ENCODE measurements at places on chromosomes 6 and 20. TPM values are rescaled to one million over a fixed set of nuclear protein-coding genes. Genes with fewer than 3 reads are reported as not detected.

Gene AIF1
- not detected for total RNA-seq

Gene MAPK13
- 2.0 TPM for total RNA-seq

- H3K4me3 ChIP-seq = no peak overlapping the region
- H3K27me3 ChIP-seq = no peaks in the 10 kb centered on the region
- no peaks in the 10 kb centered on the region for H3K36me3 ChIP-seq
- H3K27ac ChIP-seq = no peak overlapping the region
These were observed 68.8 kb downstream of the UTRN start for GRCh38 chr6:144353871-144354314.

DNA sequence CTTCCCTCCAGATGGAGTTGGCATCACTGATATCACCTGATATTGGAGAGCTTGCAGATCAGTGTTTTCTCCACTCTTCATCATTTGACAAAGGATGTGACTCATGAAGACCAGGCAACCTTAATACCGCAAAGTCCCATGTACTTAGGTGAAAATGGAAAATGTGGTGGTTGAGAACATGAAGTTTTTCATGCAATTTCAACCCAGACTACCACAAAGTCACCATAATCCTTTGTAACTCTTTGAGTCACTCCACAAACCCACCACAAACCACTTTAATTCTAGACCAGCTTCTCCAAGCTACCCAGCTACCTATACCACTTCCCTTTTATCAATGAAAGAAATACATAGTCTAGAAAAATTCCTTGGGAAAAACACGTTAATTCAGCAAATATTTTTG lies 7.1 kb downstream of the NHLRC1 start:
- H3K36me3 ChIP-seq = no peaks in the 10 kb centered on the region
- no peaks in the 10 kb centered on the region for H3K27me3 ChIP-seq
- H3K4me1 ChIP-seq = no peaks in the 10 kb centered on the region
- no peak overlapping the region for H3K27ac ChIP-seq
- no peak for DNase-seq
- H3K4me3 ChIP-seq = no peak overlapping the region

GRCh38 chr6:30615219-30615957 lies 1.7 kb downstream of the PPP1R10 start:
- H3K4me3 ChIP-seq = peak overlapping the region; percentile 73
- H3K36me3 ChIP-seq = peaks cover 17% of the 10 kb centered on the region
- peaks cover 8% of the 10 kb centered on the region for H3K4me1 ChIP-seq
- H3K27ac ChIP-seq = peak overlapping the region; percentile 91
- peak; percentile 91 for DNase-seq
- no peaks in the 10 kb centered on the region for H3K27me3 ChIP-seq

DNA sequence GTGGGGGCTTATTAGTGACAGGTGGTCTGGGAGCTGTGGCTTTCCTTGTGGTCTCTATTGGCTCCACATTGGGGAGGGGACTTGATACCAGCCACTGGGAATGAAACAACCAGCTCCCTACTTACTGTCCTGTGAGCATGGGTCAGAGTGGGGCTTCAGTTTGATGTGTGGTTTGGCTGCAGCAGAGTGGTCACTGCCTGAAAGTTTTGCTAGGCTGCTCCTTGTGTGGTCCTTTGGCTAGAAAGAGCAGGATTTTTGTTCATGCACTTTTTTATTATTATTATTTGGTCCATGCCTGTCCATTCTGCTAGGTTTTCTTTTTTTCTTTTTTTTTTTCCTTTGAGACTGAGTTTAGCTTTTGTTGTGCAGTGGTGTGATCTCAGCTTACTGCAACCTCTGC lies 7.5 kb upstream of the TMEM14B start:
- 0 out of 2 replicates have a peak, but pooled peaks cover 1% of the 10 kb centered on the region for H3K4me1 ChIP-seq
- no peaks in the 10 kb centered on the region for H3K27me3 ChIP-seq
- no peak overlapping the region for H3K27ac ChIP-seq

DNA sequence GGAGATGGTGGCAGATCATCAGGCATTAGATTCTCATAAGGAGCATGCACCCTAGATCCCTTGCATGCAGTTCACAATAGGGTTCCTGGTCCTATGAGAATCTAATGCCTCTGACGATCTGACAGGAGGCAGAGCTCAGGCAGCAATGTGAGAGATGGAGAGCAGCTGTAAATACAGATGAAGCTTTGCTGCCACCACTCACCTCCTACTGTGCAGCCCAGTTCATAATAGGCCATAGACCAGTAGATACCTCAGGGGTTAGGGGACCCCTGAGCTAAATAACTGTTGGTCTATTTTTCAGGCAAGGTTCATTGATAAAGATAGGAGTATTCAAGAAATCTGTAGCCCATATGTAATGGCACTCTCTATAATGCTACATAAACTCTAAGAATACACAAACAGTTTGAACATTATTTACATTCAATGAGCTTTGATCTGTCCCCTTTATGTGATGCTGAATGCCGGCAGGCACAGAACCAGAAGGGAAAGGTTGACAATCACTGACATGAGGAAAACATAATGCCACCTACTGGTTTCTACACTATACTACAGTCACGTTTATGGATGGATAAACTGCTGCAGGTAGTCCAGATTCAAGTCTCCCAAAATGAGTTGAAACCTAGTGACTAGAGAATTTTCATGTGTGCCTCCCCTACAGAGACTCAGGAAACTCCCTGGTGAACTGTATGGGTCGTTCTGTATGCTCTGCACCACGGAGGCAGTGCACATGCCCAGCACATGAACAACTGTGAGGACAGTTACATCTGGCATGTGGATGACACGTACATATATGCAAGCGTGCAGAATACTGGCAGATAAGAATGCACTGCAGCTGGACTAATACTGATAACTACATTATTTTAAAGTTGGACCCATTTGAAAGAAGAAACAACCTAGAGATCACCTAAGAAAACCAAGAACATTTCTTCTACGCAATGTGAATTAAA lies 72.0 kb downstream of the DST start:
- peak; percentile 39 for DNase-seq
- H3K36me3 ChIP-seq = peaks cover 20% of the 10 kb centered on the region
- H3K4me3 ChIP-seq = no peak overlapping the region
- H3K27me3 ChIP-seq = no peaks in the 10 kb centered on the region

GRCh38 chr20:32515631-32516101 lies 69.5 kb downstream of the NOL4L start:
- H3K4me3 ChIP-seq = no peak overlapping the region
- H3K27ac ChIP-seq = no peak overlapping the region
- H3K27me3 ChIP-seq = no peaks in the 10 kb centered on the region
- H3K4me1 ChIP-seq = peaks cover 11% of the 10 kb centered on the region
- no peaks in the 10 kb centered on the region for H3K36me3 ChIP-seq

Data from IMR-90 (cell line).